ENCODE measurements at places on chromosomes 1 and 21. TPM values are rescaled to one million over a fixed set of nuclear protein-coding genes. Genes with fewer than 3 reads are reported as not detected.

AMY1A gene
- not detected for total RNA-seq

OR2L2 gene
- not detected for total RNA-seq

S100A3 gene
- 1.7 TPM for total RNA-seq

MRPL24 gene
- total RNA-seq = 54.9 TPM

TNNI3K gene
- total RNA-seq = not detected

PROX1 gene
- total RNA-seq = 0.07 TPM

SOX13 gene
- 7.6 TPM for total RNA-seq

SMYD2 gene
- total RNA-seq = 26.4 TPM

ATG4C gene
- total RNA-seq = 7.7 TPM

ERRFI1 gene
- total RNA-seq = 136 TPM

TMEM51 gene
- 1.5 TPM for total RNA-seq

HEYL gene
- 0.30 TPM for total RNA-seq

DNALI1 gene
- total RNA-seq = 3.9 TPM

CLCA1 gene
- not detected for total RNA-seq

CBR1 gene
- total RNA-seq = 152 TPM

TCHH gene
- 0.03 TPM for total RNA-seq

KDF1 gene
- total RNA-seq = not detected

OR6N1 gene
- total RNA-seq = not detected

TRIM63 gene
- total RNA-seq = 0.30 TPM

ZSWIM5 gene
- 0.99 TPM for total RNA-seq

TMEM82 gene
- total RNA-seq = not detected

COL9A2 gene
- 1.5 TPM for total RNA-seq

GJC2 gene
- 5.1 TPM for total RNA-seq

LRRC8C gene
- 8.6 TPM for total RNA-seq

FOXO6 gene
- total RNA-seq = not detected

OR2T34 gene
- total RNA-seq = not detected

ST6GALNAC5 gene
- total RNA-seq = 0.83 TPM

WNT4 gene
- not detected for total RNA-seq

SLFNL1 gene
- total RNA-seq = 0.46 TPM
